ENCODE measurements at places on chromosomes 6 and 20.
A peak's percentile ranks its signal among the peaks of the same experiment; 100 is the strongest.

DNA sequence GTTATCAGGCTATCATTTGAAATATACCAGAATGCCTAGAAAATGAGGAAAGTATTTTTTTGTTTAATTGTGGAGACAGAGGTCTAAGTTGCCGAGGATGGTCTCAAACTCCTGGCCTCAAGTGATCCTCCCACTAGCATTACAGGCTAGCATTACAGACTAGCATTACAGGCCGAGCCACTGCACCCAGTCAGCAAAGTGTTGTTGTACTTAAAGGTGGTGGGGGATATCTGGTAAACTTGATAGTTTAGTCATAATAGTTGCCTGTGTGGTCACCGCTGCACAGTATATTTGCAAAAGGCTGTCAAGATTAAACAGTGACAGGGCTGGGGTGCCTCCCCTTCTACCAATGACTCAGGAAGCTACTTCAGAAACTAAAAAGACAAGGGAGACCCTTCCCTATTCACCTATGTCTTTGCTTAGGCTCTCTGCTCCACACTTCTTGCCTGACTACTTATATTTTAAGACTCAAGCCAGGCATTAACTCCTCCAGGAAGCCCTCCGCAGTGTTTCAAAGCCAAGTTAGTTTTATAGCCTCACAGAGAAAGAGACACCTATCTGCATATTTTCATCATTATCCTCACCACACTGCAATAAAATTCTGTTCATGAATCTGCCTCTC lies 3.1 kb upstream of the AKIRIN2 start:
- DNase-seq: no peak

DNA sequence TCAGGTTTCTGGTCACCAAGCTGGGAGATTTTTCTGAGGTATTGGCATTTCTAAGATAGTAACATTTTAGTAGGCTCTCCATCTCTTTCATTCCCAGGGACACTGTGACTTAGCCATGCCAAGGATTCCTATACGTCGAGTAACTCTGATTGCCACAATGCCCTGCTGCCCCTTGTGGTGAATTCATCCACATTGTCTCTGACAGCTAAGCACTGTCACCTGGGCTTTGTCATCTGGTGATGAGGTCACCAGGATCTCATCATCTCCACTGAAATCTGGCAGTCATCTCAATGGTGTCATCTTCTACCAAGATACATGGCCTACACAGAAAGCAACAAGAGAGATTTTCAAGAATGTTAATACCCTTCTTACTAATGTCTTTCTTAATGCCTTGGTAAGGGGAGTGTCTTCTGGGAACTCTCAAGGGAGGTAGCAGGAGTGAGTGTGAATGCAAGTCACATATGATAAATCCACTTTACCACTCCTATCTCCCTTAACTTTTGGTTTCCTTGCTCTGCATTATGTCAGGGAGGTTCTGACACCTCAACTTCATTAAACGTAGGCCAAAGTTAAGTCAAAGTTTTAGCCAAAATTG lies 246.7 kb downstream of the CD109 start:
- peak; percentile 81 for DNase-seq

DNA sequence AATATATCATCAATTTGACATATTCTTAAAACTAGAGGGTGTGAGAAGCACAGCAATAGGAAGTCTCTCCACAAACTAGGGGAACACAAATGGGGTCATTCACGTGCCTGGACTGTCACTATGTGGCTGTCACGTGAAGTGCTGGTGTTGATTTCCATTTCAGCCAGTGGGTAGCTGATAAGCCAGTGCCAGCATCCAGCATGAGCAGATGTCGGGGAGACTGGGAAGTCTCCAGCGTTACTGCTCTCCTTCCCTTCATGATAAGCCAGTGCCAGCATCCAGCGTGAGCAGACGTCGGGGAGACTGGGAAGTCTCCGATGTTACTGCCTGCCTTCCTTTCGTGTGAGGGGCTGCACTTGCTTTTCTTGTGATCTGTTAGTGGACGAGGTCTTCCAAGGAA lies 5.6 kb upstream of the SLC17A9 start:
- no peak for DNase-seq

- no peak for DNase-seq
Measured at GRCh38 chr6:168231393-168231957, 88.1 kb downstream of the DACT2 start.

DNA sequence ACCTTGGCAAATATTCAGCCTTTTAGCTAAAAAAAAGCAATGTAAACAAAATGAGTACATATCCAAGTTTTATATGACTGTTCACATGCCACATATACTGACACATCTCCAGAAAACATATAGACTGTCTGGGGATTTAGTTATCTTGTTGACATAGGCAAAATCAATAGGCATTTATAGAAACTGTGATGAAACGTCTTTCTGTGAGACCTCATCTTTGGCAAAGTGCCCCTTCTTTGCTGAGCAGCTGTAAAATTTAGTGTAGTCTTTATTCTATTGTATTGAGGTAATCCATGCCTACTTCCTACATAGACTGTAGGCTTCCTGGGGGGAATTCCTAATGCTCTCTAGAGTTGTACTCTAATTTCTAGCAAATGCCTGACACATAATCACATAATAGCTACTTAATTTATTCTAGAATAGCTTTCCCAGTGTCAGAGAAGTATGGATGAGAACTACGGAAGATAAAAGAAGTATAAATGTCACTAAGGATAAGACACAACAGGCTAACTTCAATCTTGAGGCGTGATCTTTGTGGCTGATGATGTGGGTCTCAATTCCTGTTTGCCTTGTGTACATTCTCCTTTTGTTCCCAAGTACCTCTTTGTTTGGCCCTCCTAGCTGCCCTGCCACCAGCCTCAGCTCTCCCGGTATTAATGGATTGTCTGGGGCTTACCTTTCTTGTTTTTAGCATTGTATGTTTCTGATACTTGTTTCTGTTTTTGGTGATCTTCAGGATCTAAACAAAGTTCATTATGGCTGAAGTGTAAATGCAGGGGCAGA lies 30.6 kb downstream of the PTCHD4 start:
- no peak for DNase-seq

- DNase-seq: no peak
Measured at GRCh38 chr20:4013041-4013440, 2.3 kb downstream of the RNF24 start.

DNA sequence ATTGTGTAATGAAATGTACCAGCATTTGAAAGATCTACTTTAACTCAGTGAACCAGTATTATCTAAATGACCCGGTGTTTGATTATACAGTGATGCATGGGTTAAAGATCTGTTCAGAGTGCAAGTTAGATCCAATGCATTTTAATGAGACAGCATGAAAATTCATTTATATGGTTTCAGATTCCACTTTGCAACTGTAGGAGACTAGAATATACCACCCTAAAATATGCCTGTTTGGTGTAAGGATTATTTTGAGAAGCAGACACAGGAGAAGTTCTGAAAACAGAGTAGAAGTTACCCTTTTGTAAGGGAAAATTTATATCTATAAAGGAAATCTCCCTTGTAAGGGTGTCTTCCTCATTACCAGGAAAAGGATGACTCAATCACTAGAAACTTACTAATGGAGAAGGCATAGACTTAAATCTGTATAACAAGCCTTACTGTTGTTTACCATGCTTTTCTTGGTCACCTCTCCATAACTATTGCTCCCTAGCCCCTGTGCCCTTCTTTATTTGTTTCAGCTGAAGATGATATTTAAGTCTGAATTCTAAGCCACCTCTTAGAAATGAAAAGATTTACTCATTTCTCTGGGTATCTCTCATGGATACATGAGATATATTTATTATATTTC lies 105.4 kb downstream of the NCOA3 start:
- DNase-seq: no peak

GRCh38 chr6:144189351-144189750 lies 39.0 kb downstream of the STX11 start:
- no peak for DNase-seq

GRCh38 chr6:128573036-128573435 lies 52.6 kb upstream of the PTPRK start:
- no peak for DNase-seq

GRCh38 chr20:4532772-4533171 lies 188.9 kb upstream of the PRND start:
- DNase-seq: no peak

DNA sequence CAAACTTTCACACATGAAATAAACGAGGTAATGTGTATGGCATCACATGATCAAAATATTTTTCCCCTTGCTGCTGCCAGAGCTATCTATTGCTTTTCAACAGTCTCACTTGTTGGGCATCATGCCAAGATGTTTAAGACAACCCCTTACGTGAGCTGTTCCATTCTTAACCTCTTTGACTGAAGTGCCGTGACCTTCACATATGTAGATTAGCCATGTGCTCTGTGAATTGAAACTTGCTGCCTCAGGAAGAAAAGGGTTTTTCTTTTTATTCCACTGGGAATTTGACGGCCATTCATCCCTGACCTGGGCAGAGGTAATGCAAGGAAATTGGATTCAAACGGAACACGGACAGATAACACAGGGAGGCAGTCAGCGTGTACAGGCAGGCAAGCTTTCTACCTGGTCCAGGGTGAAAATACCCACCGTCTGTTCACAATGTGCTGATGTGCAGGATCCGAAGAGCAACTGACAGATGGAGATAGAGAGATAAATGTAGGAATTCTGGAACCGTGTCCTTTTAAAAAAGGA lies 14.2 kb downstream of the ARID1B start:
- DNase-seq: no peak

- DNase-seq: no peak
Measured at GRCh38 chr6:169026175-169026574, 227.5 kb downstream of the THBS2 start.

DNA sequence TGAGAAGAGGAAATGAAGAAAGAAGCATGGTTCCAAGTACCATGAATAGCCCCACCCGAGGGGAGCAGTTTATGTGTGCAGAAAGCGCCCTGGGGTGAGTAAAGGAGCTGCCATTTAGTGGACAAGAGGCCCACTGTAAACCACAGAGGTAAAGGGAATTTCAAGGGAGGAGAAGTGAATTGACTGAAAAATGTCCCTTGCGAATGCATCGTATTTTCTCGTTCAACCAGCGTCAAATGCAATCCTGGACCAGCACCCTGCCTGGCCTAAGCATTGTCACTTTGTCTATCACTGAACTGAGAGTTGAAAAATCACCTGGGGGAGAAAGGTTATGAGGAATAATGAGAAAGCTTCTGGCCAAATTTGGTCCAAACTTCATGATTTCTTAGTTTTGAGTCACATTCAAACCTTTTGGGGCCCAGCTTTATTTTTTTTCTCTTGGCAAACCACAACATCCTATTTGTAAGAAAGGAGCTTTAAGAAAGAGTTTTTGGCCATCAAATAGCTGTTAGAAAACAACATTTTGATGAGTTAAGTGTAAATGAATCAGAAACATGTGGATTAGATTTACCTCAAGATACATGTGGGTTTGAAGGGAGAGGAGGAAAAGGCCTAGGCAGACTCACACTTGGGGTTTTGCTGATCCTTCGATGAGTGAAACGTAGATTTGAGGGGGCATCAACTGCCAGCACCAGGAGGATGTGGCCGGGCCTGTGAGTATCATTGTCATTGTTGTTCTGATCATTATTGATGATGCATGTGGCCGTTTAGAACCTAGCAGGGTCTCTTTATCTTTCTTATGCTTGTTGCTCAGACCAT lies 214.0 kb downstream of the CLIC5 start:
- DNase-seq: no peak

DNA sequence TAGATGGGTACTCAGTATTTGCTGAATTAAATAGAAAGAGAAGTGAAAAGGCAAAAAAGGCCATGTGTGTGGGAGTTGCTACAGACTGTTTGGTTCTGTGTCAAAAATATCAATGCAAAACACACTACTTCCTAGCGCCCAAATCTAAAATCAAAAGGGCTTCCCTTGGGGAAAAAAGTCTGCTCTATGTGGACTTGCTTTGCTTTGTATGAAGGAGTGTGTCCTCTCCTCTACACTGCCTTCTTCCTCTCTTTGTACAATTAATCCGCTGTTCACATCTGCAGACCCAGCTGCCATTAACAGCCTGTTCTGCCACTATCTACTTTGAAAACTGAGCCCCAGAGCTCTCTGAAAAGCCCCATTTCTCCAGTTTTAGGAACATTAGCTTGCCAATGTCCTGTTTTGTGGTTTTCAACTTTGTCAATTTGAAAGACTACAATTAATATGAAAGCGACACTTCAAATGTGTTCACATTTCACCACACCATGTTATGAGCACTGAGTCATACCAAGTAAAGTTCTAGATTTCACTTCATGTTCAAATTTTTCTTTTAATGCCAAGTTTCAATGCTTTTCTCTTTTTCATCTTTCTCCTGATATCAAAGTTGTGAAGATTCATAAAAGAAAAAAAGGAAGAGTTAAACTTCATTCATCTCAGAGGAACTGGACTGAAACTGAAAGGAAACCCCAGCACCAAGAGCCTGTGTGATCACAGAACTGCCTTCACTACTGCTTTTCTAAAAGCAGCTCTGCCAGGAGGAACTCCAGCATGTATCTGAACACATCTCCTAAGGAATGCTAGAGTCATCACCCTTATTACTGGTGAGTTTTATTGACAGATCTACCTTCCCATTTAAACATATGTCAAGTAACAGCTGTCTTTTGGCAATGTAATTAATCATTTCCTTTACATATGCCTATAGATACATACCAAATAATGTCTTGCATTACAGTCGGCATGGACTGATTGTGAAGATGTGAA lies 102.6 kb downstream of the KIF13A start:
- DNase-seq: no peak

GRCh38 chr20:32539817-32540675 lies 45.1 kb downstream of the NOL4L start:
- DNase-seq: no peak

GRCh38 chr6:3136292-3137011 lies 17.9 kb downstream of the BPHL start:
- no peak for DNase-seq

DNA sequence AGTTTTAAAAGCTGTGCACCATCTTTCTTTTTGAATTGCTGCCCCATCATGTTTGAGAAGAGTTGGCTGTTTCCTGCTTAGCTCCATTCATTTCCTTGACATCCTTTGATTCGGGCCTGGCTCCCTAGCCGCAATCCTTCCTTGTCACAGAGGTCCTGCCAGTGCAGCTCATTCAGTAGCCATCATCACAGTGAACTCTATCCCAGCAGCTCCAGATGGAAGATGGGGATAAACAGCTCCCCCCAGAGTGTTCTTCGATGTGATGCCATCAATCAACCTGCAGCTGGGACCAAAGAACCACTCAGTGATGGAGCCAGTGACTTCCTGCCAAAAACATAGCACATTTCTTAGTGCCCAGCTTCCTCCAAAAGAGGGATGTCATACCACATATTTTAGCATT lies 158.8 kb downstream of the FRK start:
- DNase-seq: no peak

DNA sequence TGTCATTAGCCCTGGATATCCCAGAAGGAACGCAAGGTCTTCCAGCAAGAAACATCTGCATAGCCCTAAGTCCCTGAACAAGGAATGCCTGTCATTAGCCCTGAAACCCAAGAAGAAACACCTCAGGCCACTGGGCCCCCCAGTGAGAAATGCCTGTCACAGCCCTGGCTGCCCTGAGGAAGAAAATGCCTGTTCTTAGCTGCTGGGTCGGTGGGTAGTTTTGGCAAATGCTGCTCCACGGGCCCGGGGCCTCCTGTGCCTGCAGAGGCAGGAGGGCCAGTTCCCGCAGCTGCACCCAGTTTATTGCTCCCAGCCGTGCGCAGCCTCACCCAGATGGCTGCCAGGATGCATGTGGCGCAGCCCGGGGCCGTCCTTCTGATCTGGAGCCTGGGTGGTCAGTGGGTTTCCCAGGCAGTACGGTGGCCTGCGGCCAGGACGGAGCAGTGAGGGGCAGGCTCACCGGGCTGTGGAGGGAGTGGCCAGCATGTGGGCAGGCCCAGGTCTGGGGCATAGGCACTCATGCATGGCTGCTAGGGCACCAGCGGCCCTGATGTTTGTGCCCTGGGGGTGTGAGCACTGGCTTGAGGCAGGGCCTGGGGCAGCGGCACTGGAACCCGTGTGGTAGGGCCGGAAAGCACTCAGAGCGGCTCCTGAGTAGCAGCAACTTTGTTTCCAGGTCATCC lies 219.0 kb downstream of the ERMARD start:
- DNase-seq: no peak
